ENCODE measurements at places on chromosomes 4 and X.

DNA sequence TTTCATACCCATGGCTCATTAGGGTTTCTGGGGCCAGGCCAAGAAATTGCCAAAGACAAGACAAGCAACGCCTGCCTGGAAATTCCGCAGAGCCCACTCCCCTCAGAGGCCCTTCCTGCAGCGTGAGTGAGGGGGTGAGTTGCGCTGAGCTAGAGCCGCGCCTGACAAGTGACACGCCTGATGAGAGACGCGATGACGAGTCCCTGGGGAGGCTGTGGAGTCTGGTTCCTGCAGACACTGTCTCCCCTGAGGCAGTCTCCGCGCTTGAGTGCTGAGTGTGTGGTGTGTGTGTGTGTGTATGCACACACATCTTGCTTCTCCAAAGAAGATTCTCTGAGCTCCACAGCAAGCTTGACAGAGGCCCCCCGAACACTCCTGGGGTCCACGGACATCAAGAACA lies 269.8 kb downstream of the BCOR start:
- no peak for DNase-seq

DNA sequence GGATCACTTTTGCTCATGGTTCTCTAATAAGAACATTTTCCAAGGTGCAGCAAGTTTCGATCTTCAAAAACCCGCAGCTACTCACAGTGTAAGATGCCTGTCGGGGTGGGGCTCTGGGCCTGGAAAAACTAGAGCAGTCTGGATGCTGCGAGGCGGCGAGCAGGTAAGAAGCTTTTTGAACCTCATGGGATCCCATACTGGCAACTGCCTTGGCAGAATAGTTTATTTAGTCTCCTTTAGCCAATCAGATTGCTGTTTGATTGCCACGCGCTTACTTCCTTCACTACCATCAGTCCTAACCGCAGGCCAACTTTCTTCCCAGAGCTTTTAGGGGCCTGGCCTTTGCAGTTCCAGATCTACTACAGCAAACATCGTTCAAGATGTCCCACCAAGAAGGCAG lies 61.3 kb upstream of the MAGEB10 start:
- peak; percentile 33 for DNase-seq

DNA sequence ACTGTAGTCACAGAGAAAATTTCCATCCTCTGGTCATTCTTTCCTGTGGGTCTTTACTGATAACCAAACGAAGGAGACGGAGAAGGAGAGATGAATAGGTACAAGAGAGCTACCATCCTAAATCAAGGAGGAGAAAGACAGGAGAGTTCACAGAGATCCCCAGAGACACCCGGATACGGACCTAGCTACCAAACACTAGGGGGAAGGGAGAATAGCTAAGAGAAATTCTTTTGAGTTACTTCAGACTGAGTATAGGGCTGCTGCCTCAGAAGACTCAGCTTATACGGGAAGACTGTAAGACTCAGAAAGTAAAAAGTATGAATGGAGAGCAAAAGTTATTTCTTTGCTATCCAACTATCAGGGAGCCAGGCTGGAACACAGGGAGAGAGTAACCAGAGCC lies 572.1 kb downstream of the C4orf33 start:
- DNase-seq = no peak

DNA sequence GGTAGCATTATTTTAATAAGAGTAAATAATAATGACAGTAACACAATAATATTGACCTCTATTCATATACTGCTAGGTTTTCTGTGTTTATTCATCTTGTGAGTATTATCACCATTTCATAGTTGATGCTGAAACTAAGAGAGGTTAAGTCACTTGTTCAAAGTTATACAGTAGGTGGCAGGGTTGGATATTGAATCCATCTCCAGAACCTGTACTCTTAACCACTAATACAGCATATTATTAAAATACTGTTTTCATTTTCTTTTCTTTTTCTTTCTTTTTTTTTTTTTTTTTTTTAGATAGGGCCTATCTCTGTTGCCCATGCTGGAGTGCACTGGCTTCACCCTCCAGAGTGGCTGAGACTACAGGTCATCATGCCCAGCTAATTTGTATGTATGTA lies 7.1 kb upstream of the ELF2 start:
- no peak for DNase-seq

DNA sequence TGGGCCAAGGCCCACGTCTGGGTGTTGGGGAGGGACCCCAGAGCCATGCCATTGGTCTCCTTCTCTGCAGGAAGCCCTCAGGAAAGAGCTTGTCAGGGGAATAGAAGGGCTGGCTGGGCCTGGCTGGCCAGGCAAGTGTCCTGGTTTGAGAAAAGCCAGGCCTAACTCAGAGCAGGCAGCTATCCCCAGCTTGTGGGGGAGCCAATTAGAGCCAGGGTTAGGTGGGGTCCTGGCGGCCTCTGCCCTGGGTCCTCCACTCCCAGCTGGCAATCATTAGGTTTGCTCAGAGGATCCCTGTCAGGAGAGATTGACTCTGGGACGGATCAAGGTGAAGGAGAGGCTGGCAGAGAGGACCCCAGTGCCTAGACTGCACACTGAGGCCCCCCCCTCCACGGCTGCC lies 64.8 kb downstream of the PJA1 start:
- DNase-seq = no peak

GRCh38 chr4:113607147-113607720 lies 154.3 kb downstream of the CAMK2D start:
- no peak for DNase-seq

- no peak for DNase-seq
These were observed 584.3 kb downstream of the KLHL13 start for GRCh38 chrX:117532339-117532738.

DNA sequence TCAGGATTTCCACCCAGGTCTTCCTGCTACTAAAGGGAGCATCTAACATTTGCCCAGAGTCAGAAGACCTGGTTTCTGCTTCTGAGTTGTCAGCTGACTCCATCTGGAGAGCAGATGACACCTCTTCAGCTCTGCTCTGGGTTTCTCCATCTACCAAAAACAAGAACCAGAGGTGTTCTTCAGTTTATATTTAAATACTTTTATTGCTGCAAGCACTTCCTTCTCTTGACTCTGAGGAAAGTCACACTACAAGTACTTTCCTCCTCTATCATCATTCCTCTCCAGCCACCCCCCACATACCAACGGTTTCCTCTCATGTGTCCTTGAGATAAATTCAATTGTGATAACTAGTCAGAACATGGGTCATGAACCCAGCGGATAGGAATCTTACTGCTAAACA lies 88.4 kb downstream of the PPP3CA start:
- DNase-seq = no peak

DNA sequence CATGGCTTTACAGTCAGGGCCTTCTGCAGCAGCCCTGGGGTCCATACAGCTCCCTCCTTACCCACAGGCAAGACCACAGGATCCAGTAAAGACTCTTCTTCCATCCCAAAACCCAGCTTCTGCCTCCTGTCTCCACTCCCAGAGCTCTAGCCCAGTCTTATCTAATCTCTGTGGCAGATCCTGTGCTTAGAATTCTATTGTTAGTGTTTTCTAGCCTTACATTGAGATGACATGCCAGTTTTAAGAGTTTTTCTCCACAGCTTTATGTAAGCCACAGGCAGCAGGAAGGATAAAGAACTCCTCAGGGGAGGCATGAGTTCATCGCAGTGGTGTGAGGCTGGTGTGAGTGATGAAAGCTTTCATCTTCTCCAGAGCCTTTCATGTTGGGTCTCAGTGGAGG lies 129.1 kb downstream of the RCHY1 start:
- DNase-seq = no peak

DNA sequence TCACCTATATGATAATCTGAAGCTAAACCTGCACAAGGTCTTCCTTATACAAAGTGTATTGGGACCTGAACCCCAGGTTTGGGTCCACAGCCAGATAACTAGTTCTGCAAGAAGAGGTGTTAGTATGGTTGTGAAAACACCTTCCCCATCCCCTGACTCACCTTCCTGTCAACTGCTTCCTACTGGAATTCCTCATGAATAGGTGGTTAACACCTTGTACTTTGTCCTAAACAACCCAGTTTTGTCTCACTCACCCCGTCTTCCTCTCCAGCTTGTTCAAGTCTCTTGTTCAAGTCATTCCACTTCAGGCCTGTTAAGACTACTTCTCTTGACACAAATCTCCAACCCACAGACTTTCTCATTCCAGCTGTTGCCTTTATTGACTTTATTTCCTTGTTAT lies 45.5 kb downstream of the CCNG2 start:
- no peak for DNase-seq

- DNase-seq = no peak
These were observed 9.8 kb downstream of the ZFP92 start for GRCh38 chrX:153420851-153421599.

DNA sequence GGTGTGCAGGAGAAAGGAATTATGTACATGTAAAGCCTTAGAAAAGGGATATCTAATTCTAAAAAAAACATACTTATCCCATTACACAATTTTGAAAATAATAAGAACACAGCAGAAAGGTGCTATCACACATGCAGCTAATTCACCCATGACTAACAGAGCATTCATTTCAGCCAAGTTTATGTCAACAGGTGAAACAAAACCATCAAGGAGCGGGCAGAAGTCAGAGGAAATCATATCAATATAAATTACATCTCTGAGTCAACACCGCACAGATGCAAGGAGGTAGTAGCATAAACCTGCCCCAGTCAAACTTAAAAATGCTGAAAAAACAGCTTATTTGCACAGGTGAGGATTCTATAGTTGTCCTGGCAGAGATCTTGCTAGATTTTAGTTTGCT lies 197.9 kb downstream of the PRDM5 start:
- peak; percentile 74 for DNase-seq

- DNase-seq = no peak
These were observed 69.2 kb upstream of the ZCCHC13 start for GRCh38 chrX:74234818-74235217.

Data from NCI-H146 (cell line).